ENCODE measurements at places on chromosomes 16 and 17. TPM values are rescaled to one million over a fixed set of nuclear protein-coding genes. Genes with fewer than 3 reads are reported as not detected.

GRCh38 chr17:53629188-53629587 is 193.5 kb upstream of the KIF2B start:
- no peak for DNase-seq

The ALOX12B gene
- total RNA-seq, result 0.72 TPM

- DNase-seq, result peak; percentile 19
These were observed 28.5 kb downstream of the ARHGAP17 start for GRCh38 chr16:24986512-24987303.

The FGF11 gene
- total RNA-seq, result 5.4 TPM

DNA sequence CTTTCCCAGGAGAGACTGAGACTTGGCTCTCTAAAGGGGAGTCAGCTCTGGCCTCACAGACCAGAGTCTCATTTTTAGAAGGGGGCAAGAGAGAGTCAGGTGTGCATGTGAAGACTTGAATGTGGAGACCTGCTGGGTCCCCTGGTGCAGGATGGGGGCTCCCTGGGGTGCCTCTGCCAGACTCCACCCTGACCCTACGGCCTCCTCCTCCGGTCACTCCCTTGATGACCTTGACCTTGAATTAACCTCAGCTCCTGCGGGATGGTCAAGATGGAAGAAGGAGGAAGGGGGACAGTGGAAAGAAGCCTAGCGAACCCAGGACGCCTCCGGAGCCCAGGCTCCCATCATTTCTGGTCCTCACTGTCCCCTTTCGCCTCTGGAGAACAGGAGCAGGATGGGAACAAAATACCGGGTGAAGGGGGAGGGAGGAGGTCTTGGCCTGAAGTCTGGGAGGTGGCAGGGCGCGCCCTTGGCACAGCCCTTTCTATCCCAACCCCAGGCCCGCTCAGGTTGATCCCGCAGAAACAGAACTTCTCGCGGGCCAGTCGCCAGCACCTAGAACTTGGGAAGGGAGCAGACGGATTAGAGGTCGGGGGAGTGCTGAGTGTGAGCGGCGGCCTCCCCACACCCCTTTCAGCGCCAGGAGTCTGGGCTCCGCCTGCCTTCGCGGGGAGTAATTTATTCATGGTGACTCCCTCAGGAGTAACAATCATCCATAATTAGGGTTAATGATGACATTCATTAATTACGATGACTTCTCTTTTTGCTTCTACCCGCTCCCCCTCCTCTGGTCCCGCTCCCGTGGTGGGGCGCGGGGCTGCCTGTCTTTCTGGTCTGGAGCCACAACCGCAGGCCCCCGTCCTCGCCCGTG is 1.6 kb downstream of the STAC2 start:
- DNase-seq, result no peak

GRCh38 chr17:17416007-17416399 is 60.8 kb upstream of the MED9 start:
- DNase-seq, result peak; percentile 40

DNA sequence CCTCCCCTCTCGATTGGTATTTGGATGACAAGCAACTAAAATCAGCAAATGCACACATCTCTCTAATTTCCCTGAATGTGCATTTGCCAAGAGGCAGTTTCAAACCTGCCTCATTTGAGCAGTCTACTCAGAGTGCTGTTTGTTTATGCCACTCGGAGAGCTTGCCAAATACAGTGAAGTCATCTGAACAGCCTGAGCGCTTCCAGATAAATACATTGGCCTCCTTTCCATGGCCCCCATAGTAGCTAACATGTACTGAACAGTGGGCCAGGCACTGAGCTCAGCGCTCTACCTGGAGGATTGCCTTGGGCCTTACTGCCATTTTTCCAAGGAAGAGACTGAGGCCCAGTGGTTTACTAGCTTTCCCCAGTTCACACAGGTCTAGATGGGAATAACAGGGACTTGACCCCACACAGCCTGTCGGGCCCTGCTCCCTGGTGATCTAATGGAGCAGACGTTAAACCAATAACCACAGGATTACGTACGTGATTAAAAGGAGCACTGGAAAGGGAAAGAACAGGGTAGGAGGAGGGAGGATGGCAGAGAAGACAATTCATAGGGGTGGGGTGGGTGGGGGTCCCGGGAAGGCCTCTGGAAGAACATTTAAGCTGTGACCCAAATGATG is 18.7 kb upstream of the ANKRD40CL start:
- peak; percentile 87 for DNase-seq

- no peak for DNase-seq
These were observed 2.0 kb downstream of the ABCC12 start for GRCh38 chr16:48153774-48154173.

DNA sequence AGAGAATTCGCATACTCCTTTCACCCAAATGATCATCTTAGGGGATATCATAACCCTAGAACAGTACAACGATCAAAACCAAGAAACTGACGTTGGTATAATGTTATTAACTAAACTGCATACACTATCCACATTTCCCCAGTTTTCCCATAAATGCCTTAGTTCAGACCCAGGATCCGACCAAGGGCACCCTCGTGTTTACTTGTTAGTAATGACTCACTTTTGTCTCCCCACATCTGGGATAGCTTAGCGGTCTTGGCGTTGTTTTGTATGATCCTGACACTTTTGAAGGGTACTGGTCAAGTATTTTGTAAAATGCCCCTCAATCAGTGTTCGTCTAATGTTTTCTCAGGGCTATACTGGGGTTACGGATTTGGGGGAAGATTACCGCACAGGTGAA is 8.0 kb downstream of the HS3ST3A1 start:
- no peak for DNase-seq

The TPSG1 gene
- total RNA-seq, result not detected

GRCh38 chr17:15377616-15378015 is 36.2 kb upstream of the TEKT3 start:
- DNase-seq, result peak; percentile 41

- no peak for DNase-seq
These were observed 11.0 kb downstream of the ADORA2B start for GRCh38 chr17:15955793-15956541.

The ITPRIPL2 gene
- total RNA-seq, result 41.9 TPM

The FOXN1 gene
- total RNA-seq, result 0.21 TPM

DNA sequence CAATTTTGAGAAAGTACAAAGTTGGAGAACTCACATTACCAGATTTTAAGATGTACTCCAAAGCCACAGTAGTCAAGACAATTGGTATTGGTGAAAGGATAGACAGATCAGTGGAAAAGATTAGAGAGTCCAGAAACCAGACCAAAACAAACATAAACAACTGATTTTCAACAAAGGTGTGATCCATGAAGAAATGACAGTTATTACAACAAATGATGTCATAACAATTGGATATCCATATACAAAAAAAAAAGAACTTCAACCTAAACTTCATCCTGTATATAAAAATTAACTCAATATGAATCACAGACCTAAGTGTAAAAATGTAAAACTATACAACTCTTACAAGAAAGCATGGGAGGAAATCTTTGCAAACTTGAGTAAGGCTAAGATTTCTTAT is 8.4 kb downstream of the CEP112 start:
- DNase-seq, result no peak

DNA sequence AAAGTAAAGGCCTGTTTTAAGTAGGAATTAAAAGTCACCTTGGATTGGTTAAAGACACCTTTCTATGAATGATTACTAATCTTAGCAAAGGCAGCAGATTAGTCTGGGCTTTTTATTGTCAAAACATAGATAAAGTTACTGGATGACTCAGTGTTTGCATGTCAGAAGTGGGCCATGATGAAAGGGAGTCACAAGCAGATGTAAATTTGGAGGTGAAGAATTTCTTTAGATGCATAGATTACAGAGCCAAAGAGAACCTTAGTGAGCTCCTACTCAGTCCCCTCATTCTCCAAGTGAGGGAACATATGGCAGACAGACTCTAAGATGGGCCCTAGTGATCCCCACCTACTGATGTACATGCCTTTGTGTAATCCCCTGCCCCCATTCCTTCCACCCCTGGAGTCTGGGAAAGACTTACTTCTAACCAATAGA is 124.5 kb downstream of the HS3ST3A1 start:
- no peak for DNase-seq

DNA sequence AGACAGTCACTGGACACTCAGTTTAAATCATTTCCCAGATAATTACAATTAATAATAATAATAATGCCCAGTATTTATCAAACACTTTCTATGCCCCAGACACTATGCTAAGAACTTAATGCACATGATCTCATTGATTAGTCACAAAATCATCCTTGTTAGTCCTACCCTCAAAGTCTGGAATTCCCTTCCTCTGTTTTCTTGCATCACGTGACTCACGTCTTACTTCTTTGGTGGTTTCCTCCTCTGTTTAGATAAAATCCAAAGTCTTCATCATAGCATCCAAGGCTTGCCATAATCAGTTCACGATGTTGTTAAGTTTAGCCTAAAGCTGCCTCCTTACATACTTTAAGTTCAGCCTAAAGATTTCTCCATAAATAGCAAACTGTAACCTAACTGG is 471.9 kb downstream of the PMP22 start:
- no peak for DNase-seq

DNA sequence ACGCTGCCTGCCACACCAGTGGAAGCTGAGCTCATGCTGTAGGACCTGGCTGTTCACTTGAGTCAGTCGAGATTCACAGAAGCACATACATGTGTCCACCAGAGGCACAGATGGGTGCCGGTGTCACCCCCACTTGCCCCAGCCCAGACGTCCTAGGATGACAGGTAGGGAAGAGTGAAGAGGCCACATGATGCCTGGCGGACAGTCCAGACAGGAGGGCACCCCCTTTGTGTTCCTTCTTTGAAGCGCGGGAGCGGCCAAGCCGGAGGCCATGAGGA is 8.8 kb downstream of the UBE2I start:
- DNase-seq, result no peak

GRCh38 chr16:1073566-1074378 is 1.2 kb downstream of the SSTR5 start:
- no peak for DNase-seq

DNA sequence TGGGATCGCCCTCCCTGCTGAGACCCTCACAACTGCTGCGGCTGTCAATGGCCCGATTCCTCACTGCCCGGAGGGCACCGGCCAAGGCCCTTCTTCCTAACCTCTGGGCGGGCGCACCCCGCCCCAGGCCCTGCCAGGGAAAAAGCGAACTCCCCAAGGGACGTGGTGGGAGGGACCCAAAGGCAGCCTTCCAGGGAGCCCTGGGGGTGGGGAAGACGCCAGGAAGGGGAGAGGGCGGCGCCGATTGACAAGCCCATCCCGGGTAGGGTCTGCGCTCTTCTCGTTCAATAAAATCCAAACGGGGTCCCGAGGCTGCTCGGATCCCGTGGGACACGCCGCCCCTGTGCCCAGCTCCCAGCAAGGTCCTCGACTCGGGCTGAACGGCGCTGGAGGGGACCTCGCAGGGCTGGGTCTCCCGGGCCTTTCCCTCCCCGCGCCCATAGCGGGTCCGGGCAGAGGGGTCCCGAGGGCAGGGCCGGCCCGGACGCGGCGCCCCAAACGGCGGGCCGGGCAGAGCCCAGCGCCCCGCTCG is 416 bp downstream of the KIFC3 start:
- no peak for DNase-seq

DNA sequence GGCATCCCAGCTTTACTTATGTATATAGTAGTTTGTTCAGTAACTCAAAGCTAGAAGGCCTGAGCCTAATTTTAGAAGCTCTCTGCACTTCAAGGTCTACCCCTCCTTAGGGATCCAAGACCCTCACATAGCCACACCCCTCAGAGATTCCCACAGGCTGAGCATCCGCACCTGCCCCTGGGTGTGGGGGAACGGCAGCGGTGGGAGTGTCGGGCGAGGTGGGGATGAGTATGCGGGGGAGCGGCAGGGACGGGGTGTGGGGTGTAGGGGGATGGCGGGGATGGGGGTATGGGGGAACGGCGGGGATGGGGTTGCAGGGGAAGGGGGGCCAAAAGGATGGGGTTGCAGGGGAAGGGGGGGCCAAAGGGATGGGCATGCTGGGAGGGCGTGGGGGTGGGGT is 24.9 kb upstream of the BEAN1 start:
- DNase-seq, result no peak

GRCh38 chr16:59605706-59606105 is 871.6 kb upstream of the GOT2 start:
- DNase-seq, result no peak

DNA sequence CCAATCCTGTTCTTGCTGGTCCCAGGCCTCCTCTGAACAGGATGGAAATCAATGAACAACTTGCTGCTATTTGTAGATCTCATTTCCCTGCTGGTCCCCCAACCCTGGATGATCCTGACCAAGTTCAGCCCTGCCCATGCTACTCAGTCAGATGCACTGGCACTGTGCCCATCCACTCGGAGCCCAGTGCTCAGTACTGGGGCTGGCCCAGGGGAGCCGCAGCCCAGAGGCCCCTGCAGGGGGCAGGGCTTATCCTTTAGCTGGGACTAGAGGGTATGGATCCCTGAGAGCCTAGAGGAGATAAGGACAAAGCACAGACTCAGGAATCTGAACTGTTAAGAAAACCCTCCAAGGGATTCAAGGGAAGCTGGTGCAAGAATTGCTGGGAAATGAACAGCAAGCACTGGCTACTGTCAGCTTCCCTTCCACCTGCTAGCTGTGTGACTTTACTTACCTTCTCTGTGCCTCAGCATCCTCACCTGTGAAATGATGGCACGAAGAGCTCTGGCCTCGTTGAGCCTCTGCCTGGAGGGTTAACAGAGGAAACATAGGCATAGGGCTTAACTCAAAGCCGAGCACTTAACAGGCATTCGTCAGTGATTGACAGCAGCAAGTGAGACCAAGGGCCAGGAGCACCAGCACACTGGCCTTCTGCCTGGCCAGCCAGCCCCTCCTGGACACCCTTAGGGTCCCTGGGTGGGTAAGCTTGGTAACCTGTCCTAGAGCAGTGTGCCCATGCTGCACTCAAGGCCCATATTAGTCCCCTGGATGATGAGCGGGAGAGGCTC is 29.8 kb upstream of the C1QL1 start:
- DNase-seq, result peak; percentile 80

DNA sequence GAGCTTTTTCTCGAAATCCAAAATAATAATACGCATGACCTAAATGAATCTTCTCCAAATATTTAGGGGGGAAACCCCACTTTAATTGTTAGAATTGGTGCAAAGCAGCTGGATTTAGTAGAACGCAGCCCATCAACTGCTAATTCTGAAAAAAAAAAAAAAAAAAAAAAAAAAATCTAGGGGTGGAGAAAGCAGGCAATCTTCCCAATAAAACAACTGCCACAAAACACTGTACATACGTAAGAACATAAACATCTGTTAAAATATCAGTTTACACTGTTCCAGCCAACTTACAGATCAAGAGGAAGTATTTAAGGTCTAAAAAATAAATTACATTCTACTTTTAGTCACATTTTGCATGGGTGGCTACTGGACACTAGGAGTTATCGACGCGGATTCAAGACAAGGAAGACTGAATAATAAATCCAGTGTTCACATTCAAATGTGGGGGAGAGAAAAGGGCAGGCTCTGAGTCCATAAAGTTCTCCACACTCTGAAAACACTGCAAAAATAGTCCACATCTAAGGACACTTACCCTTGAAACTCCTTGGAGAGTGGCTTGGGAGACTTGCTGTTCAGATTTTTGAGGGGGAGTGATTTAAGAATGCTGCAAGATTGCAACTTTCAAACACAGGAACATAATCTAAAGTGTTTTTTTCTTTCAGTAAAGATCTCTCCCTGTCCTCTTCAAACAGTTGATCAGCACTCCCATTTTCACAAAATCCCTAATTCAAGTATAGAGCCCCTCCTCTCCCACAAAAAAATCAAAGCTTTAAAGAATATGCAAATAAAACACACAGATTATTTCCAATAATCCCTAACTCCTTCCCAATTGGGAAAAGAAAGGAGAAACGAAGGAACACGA is 1.3 kb downstream of the APPBP2 start:
- DNase-seq, result peak; percentile 66

The GRIN2A gene
- 0.82 TPM for total RNA-seq

GRCh38 chr17:20993863-20994778 is 48.7 kb downstream of the USP22 start:
- DNase-seq, result no peak

Measured in tongue (tissue), 3 donors.